D341Med (cell line): ENCODE measurements at places on chromosomes 7 and 10.
A peak's percentile ranks its signal among the peaks of the same experiment; 100 is the strongest.

DNA sequence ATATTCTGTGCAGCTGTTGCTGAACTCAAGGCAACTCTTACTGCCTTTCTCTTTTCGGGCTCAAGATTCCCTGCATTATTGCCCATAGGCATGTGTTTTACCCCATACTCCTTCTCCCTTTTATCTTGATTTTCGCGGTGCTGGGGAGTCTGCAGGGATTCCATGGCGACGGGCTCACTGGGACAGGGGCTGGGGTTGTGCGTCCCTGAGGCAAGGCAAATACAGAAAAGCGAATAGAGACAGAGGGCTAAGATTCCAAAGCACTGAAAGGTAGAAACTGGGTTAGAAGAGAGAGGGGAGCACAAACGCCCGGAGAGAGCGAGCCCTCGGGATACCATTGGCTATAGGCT lies 519 bp upstream of the RPP38 start:
- no peak for DNase-seq

DNA sequence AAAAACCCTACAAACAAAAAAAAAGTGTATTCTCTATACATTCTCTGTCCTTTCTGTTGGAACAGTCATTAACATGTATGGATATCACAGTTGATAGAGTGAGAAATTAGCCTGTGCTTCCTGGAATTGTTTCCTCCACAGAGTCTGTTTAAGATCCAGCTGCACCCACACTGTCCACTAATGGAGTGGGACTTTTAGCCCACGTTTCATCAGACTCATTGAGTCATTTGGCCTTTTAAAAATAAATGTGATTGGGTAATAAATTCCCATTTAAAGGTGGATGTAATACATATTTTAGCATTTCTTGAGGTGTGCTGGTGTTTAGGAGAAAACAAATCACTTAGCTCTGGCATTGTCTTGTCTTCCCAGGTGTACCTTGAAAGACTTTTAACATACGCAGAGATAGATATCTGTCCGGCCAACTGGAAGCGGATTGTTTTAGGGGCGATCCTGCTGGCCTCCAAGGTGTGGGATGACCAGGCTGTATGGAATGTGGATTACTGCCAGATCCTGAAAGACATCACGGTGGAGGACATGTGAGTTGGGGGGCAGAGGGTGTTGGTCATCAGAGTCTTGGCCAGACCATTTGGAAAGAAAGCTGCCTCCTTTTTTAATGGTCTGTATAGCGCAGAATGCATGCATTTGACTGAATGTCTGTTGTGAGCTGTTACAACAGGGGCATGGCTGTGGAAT lies 52.3 kb upstream of the GJD4 start:
- no peak for DNase-seq

- no peak for DNase-seq
These were observed 9.6 kb downstream of the PRF1 start for GRCh38 chr10:70592746-70593512.

DNA sequence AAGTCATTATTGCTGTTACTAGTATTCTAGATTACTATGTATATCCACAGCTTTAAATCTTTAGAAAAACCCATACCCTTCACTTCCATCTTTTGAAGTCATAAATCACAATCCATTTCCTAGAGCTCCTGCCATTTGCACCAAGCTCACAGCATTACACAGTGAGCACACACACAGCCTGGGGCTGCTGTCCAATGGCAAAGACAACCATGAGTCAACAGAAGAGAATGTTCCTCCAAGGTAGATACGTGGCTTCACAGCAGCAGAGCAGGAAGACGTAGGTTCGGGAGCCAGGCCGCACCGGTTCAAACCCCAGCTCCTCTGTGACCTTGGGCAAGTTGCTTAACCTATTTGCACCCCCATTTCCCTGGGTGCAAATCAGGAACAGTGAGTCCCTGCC lies 234.6 kb downstream of the DIP2C start:
- DNase-seq, result no peak

DNA sequence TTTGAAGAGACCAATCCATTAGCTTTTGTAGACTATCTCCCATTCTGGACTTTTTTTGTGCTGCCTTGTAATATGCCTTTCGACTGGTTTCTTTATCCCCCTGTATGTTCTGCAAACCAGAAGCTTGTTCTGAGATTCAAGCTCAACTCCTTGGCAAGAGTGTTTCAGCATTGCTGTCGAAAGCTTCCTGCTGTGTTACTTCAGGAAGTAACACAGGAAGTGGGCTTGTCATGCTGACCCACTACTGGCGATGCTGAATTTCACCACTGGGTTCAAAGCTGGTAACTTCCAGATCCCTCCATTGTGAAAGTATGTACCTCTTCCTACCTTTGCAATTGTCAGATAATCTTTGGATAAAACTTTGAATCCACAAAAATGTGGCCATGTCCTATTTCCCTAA lies 57.9 kb upstream of the INSYN2A start:
- DNase-seq, result no peak

- no peak for DNase-seq
These were observed 46.2 kb downstream of the FAM53B start for GRCh38 chr10:124697837-124698544.

- no peak for DNase-seq
These were observed 47.3 kb upstream of the BPGM start for GRCh38 chr7:134599371-134599770.

DNA sequence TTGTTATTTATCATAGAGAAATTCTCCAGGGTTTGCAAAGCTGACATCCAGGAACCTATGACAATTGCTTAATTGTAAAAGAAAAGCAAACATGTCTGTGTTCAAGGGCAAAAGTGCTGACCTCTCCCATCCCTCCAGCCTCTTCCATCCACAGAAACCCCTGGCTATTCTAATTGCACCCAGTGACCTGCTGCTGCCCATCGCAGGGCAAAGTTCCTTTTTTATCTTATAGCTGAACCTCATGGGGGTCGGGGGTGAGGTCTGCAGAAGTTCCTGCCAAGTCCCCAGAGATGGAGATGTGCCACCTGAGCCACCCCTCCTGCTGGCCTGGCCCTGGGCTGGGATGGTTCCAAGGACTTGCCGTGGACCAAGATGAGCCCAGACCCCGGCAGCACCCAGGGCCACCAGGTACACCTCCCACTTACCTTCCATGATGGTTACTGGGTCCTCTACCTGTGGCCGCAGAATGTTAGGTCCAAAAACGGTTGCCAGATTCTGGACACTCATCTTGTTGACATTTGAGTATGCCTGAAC lies 146.5 kb downstream of the MAPK8 start:
- DNase-seq, result no peak

DNA sequence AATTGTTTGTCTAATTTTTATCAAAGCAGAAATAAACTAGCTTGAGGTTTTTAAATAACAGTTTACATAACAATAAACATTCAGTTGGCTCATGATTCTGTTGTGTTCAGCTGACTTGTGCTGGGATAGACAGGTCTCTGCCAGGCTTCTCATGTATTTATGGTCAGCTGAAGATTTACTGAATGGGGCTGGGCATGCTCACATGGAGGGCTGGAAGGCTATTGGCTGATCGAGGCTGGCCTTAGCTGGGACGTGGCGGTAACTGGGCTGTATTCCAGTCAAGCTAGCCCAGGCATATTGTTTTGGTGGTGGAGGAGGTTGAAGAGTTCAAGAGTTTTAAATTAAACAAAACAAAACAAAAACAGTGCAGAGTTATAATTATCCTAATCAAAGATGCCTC lies 251.0 kb upstream of the MTPN start:
- no peak for DNase-seq

- no peak for DNase-seq
These were observed 52.6 kb downstream of the TMEM209 start for GRCh38 chr7:130152493-130153210.

- no peak for DNase-seq
These were observed 23.2 kb upstream of the CFAP46 start for GRCh38 chr10:132965411-132966057.

- DNase-seq, result peak; percentile 5
These were observed 9.2 kb downstream of the ZNF394 start for GRCh38 chr7:99490878-99491277.

DNA sequence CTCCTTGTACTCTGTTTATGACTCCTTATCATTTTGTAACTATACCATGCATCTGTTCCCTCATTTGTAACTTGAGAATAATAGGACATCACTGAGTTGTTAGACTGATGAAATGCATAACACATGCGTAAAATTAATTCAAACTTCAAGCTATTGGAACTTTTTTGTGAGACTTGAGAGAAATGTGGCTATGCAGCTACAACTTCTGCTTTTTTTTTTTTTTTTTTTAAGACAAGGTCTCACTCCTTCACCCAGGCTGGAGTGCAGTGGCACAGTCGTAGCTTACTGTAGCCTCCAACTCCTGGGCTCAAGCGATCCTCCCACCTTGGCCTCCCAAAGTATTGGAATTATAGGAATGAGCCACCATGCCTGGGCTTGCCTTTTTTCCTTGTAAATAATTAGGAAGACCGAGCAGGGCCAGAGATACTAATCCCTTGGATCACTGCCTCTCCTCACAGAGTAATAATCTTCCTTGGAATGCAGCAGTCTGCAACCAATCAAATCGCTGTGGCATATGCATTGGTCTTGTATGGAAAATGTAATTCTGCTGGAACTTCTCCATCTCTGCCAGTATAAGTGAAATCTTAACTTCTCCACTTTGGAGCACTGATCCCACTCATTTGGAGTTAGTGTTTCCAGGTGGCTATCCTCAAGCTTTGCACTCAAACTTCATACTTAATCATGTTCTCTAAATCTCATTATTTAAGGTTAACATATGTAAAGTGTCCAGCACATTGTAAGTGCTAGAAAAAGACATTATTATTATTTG lies 2.0 kb upstream of the PANK1 start:
- DNase-seq, result peak; percentile 17
